ENCODE measurements at places on chromosomes 7 and 10.

GRCh38 chr7:152564656-152565250 lies 111.2 kb downstream of the XRCC2 start:
- no peak for DNase-seq

DNA sequence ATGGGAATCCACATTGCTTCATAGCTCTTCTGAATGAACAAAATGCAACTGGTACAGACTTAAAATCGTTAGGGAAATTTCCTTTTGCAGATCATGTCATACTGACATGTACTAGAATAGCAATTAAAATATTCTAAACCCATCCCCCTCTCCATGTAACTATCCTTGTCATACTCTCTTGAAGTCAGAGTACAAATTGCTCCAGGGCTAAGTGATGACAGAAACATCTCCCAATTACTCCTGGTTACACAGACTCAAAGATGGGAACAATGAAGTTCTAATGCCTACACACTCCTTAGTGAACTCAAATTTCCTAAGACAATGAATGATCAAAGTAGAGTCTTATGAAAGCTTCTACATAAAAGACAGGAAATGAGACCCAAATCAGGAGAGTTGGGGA lies 87.2 kb downstream of the PDE1C start:
- DNase-seq: no peak

DNA sequence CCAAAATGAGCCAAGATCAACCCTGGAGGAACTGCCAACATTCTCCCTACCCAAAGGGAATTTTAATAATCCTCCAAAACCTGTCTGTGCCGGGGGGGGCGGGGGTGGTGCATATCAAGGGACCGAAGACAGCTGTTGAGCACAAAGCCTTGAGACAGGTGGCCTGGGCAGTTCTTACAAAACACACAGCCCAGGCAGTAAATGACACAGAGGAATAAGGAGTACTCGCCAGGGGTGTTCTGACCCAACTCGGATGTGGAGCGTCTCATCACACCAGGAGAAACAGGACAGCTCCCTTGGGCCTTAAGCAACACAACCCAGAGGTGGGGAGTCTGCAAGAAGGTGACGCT lies 35.6 kb downstream of the PLAC9 start:
- DNase-seq: no peak

- DNase-seq: no peak
Observed at GRCh38 chr10:72852508-72852907, 41.0 kb upstream of the OIT3 start.

- no peak for DNase-seq
Observed at GRCh38 chr7:98805956-98806838, 63.6 kb downstream of the TMEM130 start.

DNA sequence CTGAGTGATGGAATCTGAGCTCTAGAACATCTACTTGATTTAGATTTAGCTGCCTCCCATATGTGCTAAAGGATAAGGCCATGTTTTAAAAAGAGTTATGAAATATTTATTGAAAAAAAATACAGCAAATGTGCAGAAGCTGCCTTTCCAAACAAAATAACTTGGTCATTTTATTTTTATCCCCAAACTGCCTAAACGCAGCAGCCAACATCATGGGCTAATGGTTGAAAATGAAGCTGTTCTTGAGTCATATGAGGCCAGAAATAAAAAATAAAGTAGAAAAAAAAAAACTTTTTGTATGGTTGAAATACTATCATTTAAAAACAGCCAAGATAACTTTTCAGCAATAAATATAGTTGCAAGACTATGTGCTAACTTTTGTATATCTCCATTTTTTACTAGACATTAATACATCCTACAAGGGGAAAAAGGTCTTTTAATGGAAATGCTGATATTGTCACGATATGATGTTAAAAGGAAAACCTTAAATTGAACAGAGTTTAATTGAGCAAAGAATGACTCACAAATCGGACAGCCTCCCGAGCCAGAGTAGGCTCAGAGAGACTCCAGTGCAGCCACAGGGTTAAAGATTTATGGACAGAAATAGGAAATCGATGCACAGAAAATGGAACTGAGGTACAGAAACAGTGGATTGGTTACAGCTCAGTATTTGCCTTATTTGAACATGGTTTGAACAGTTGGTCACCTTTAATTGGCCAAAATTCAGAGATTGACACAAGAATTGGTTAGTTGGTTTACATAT lies 305.8 kb downstream of the MDFIC start:
- DNase-seq: no peak

- DNase-seq: no peak
Observed at GRCh38 chr7:16604054-16604453, 41.5 kb downstream of the ANKMY2 start.

- DNase-seq: no peak
Observed at GRCh38 chr7:70594170-70594569, 537.8 kb upstream of the GALNT17 start.

DNA sequence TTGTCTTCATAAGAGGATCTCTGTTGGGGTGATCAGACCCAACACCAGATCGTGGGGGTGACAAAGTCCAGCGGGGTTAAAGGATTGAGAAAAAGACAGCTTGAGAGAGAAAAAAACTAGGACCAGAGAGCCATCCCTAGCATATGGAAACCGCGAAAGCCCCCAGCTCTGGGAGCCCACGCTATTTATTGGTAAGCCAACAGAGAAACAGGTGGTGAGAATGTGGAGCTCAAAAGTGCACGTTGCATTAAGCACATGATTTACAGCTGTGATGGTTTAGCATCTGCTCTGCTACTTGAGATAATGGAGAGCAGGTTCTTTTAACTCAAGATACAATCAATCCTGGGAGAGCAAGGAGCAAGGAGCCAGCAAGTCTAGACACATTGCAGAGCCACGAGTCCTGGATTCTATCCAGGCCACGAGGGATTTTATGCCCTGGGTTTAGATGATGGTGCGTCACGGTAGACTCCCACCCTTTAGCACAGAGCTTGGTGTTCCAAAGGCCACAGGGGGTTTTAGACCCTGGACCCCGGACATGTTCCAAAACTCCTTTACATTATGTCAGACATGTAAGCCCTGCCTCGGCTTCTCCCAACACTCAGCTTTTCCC lies 755.2 kb upstream of the SORCS1 start:
- no peak for DNase-seq

DNA sequence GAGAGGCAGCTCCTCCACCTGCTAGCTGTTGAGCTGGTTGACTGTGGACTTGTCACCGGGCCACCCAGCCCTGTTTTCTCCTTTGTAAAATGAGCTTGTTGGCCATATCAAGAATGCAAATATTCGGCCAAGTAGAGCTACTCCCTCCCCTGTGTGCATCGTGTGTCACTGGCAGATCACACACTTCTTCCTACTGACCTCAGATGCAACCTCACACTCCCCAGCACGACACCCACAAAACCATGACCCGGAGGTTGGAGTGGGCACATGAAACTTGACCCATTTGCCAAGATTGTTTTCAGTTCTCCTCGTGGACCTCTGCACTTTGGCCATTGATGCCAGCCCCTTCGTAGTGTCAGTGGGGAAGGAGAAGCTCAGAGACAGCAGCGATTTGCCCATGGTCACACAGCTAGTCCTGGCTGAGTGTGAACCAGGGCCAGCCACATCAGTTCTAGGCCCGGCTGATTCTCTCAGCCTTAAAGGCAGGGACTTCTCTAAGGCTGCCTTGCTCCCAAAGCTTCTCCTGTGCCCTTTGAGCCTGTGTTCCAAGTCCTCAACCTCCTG lies 101.1 kb downstream of the CDH23 start:
- no peak for DNase-seq

- DNase-seq: no peak
Observed at GRCh38 chr10:6528198-6528950, 51.7 kb downstream of the PRKCQ start.

GRCh38 chr7:133613250-133613790 lies 360.4 kb downstream of the EXOC4 start:
- DNase-seq: no peak

- DNase-seq: no peak
Observed at GRCh38 chr7:156309016-156309620, 331.5 kb upstream of the RNF32 start.

DNA sequence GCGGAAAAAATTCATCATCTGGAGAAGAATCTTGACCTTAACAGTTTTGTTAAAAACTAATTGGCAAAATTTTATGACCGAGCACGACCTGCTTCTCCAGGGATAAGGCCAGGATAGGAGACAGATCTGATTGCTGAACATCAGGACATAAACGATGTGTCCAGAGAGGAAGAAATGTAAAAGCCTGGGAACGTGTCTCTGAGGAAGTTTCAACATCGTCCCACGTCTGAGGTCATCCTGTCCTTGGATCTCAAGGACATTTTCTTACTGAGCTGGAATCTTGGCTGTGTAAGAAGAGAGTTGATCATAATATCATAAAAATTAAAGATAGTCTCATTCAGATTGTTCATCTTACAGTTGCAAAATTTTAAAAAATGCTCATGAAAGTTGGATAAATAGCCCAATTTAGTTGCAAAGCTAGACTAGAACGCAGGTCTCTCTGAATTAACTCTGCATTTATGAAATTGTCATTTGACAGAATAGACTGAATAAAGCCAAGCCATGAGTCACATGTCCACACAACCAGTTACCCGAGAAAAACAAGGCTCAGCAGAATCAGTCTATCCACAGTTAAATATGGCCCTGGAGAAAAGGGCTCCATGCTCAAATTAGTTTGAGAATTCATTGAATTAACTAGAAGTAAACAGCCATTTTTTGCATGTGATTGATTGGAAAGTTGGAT lies 120.0 kb upstream of the EGFR start:
- DNase-seq: no peak

- DNase-seq: no peak
Observed at GRCh38 chr7:117008118-117008885, 55.0 kb downstream of the ST7 start.

GRCh38 chr7:117479225-117480054 lies at the start of gene CFTR:
CFTR (plus strand) TSS chr7:117480025; CDS start chr7:117480095, 70 bp downstream.
- DNase-seq: no peak

DNA sequence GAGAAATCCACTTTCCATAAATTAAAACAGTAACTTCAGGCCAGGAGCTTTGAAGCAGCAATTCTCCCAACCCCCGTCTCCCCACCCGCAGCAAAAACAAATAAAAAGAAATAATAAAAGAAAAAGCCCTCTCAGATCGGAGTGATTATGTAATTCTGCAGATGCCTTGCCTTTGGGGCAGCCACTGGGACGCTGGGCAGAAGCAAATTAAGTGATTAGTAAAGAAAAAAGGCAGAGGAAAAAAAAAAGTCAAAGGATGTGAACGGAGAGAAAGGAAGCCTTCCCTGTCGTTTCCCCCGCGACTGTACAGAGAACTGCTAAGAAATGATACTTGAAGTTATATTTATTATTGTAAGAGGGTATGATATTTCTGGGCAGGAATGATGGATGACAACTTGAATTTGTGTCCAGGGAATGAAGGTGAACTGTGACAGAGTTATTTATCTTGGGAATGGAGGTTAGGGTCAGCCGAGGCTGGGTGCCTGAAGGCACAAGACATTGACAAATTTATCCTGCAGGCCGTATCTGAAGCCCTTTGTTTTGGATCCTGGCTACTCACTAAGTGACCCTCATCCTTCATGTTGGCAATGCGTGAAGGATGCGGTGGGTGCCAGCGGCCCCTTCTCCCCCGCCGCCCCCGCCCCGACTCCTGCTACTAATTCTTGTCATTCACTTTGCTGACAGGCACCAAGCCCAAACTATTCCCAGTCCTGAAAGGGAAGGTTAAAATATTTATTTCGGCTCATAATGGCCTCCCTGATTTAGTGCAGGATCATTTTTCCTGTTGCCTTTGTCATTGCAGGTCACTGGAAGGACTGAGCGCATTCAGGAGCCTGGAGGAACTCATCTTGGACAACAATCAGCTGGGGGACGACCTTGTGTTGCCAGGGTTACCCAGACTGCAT lies 604.0 kb downstream of the LRMDA start:
- DNase-seq: no peak

- DNase-seq: no peak
Observed at GRCh38 chr7:20064181-20064970, 152.8 kb downstream of the MACC1 start.

- no peak for DNase-seq
Observed at GRCh38 chr7:105682341-105683060, 101.2 kb upstream of the EFCAB10 start.

GRCh38 chr7:125355899-125356298 lies 426.3 kb upstream of the POT1 start:
- DNase-seq: no peak

DNA sequence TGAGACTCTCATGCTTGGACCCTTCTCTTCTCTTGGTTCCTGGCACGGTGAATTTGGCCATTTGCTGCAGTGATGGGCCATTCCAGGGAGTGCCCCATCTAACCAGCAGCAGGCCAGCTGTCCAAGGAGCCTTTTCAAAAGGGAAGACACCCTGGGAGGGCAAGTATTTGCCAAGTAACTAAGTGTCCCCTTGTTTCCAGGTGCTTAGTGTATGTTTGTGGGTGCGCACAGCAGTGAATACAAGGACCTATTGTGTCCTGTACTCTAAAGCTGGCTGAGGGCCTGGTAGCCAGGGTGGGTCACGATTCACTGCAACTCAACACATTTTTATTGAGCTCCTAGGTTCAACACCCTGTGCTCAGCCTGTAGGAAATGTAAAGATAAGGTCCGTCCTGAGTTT lies 348.8 kb downstream of the RNLS start:
- DNase-seq: no peak

DNA sequence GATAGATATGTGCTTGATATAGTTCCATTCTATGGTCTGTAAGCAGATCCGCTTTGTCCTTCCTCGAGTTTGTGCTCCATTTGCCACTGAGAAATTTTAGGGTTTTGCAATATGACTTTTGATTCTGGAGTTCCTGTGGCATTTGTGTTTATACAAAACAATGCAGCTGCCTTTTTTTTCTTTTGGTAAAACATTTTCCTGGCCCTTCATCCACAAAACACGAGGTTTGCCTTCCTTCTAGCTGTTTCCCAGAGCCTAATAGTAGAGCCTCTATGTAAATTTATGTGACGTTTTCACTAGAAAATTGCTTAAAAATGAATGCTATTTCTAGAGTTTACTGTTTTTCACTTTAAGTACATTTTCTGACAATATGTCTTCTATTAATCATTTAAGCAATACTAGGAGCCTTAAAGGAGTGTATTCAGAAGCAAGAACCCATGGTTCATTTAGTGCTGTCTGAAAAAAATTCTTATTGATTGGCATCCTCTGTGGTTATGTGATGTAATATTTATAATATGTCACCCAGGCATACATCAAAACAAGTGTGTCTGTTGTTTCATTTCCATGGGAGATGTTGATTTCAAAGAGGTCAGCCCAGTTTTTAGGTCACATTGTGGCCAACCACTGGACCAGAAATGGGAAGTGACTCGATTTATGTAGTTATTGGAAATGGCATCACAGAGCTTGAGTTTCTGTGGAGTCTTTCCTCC lies 618.3 kb downstream of the LRMDA start:
- no peak for DNase-seq
